Left ventricle myocardium inferior (tissue), 1 donor: ENCODE measurements at places on chromosomes 16 and 17.

GRCh38 chr16:80107900-80108299 lies 432.9 kb upstream of the DYNLRB2 start:
- no peak for DNase-seq

DNA sequence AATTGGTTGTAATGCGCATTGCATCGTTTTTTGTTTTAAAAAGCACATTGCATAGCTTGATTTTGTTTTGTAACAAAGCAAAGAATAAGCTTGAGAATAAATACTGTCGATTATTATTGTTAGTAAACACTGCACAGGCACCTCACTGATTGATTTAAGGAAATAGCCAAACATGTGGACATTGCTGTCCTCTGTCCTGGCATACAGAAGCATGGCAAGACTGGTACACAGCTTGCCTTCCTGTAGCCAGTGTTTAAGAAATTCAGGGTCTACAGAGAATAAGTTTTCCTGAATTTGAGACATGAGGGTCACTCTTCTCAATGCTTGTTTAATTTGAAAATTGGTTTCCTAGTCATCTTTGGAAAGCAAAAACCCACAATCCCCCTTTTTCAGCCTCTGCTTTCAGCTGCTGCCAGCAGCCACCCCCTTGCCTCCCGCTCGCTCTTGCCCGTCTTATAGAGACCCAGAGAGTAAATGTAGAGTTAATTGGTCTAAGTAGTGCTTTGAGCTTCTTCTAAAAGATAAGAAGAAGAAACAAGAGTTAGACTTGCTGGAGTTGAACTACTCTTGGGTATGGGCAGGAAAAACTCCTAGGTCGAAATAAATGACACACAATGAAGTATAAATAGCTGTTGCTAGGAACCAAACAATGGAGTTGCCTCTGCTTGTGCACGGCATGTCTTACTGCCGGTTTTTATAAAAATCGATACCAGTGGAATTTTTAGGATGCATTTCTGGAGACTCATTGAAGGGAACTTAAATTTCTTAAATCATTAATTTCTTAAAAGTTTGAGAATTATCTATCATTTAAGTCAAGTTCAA lies 116.6 kb downstream of the MRTFB start:
- no peak for DNase-seq

DNA sequence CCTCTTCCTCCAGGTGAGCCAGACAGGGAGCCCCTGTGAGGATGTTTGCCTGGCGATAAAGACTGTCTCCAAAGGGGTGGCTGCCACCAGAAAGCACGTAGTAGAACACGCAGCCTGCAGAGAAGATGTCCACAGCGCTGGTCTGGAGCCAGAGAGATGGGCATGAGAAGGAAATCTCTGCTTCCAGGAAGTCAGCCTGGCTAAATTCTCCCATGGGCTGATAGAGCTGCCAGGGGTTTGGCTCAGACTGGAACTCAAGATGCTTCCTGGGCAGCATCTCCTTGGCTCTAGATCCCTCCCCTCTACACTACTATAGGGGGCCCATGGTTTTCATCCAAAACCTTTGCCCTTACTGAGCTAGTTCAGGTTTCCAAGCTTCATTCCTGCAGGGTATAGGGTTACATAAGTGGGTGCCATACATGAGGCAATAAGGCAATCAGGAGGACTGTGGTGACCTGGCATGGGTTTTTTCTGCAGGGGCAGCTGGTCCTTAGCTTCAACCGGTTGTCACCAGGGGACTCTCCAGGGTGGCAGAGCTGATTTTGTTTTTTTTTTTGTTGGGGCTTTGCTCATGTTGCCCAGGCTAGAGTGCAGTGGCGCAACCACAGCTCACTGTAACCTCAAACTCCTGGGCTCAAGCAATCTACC lies 13.6 kb downstream of the PLK1 start:
- no peak for DNase-seq

- peak; percentile 38 for DNase-seq
These were observed 29.5 kb upstream of the CDH1 start for GRCh38 chr16:68707340-68708152.

- no peak for DNase-seq
These were observed 34.2 kb downstream of the COPRS start for GRCh38 chr17:31824766-31825360.

GRCh38 chr17:68512960-68513474 lies 787 bp downstream of the PRKAR1A start:
- no peak for DNase-seq
